ENCODE measurements at places on chromosomes 2 and 18. TPM values are rescaled to one million over a fixed set of nuclear protein-coding genes. Genes with fewer than 3 reads are reported as not detected.

PPM1G gene
- total RNA-seq: 122 TPM

TXNDC2 gene
- not detected for total RNA-seq

DAPL1 gene
- total RNA-seq: not detected

HDHD2 gene
- total RNA-seq: 43.6 TPM

CD8B2 gene
- 0.76 TPM for total RNA-seq

- no peak for DNase-seq
Measured at GRCh38 chr2:61855318-61855613, 1.4 kb upstream of the FAM161A start.

DNA sequence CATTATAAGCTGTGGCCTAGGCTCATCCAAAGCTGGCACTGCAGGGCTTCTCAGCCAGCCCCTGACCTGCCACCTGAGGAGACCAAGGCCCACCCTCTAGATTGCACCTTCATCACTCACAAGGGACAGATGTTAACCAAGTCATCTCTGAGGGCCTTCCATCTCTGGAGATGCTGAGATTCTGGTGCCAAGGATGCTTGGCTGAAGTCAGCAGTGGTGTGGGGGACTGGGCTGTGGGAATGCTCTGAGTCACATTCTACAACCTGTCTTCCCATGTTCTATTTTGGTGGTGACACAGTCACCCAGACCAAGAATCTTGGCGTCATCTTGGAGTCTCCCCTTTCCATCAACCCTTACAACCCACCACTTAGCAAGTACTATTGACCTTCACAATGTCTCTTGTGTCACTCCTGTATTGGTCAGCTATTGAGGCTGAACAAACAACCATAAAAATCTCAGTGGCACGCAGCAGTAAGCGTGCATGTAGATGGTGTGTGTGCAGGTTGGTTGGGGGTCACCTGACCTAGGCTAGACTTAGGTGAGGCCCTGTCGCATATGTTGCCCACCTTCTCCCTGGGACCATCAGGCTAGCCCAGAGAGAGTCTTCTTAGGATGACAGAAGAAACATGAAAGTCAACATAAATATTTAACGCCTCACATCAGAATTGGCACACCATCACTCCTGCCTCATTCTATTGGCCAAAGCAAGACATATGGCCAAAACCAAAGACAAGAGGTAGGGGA lies 135.0 kb downstream of the SMAD7 start:
- peak; percentile 52 for DNase-seq

DNA sequence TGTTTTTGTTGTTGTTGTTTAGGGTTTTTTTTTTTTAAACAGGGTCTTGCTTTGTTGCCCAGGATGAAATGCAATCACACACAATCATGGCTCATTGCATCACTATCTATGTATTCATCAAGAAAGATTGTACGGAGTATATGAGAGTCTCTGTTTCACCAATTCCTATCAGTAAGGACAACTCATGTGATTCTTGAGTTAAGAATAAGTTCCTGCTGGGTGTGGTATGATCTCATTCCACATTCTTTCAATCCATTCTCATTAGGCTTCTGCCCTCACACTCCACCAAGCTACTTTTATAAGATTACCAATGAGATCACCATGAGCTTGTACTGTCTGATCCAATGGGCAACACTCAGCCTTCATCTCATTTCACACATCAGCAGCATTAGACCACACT lies 9.1 kb upstream of the AP1S3 start:
- DNase-seq: no peak

- DNase-seq: peak; percentile 16
Measured at GRCh38 chr2:86790134-86790675, 508 bp downstream of the CD8A start.

DNA sequence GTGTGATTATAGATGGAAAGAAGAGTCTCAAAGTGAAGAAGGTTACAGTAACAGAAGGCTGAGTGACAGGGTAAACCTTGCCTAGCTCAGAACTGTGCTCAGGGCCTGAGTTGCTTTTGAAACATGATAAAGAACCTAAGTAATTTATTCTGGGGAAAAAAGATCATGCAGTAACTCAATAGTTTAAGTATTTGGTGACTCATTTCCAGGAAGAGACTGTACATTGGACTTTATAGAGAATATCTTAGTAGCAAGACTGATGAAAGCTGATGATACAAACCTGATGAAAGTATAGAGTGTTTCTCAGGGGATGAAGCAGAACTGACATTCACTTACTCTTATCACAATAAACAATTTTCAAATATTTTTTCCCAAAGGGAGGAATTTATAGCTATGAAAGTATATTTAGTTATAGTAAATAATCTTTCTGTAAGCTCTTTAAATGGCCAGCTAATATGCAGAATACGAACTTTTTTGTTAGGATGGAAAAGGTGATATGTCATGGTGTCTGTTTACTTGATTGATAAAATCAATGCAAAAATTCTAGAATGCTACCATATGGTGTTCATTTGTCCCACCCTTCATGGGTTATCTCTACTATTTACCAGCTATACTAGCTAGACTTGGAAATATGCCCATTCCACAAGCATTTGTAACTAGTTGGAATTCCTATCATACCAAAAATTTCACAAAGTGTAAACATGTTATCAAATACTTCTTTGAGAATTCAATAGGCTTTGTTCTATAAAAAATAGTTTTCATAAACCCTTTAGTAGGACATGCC lies 1265.5 kb upstream of the ACVR2A start:
- no peak for DNase-seq

GRCh38 chr2:231927566-231927890 lies 1.3 kb upstream of the NPPC start:
- DNase-seq: no peak

DNA sequence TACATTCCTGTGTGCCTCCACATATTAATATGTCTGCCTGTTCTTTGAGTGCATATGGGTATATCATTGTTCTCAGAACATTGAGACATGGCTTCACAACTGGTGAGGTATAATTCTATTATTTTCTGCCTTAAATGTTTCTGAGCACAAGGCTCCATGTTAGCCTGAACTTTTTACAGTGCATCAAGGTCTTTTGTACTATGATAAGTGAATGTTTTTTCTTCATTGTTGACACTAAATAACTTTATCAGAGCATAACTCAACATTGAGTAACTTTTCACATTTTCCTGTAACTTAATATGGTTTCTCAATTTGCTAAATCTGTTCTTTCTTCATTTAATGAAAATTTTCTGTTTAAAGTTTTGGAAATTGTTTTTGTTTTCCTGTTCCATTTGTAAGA lies 262.9 kb downstream of the HNMT start:
- DNase-seq: no peak

GRCh38 chr2:10333247-10333613 lies 30.5 kb downstream of the HPCAL1 start:
- no peak for DNase-seq

DNA sequence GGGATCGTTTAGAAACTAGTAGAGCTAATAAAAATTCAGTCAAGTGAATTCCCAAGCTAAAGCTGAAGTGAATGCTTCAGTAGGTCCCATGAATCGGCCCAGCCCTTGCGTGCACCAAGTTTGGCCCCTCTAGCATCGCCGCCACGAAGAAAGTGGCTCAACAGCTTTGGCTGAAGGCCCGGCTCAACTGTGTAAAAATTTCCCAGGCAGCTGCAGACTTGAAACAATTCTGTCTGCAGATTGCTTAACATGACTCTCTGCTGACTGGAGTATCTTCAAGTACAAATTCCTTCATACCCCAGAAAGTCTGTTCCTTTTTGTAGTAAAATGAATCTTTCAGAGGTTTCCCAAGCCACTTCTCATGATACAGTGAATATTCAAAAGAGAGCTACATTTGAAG lies 32.7 kb downstream of the ALMS1 start:
- DNase-seq: no peak

DNA sequence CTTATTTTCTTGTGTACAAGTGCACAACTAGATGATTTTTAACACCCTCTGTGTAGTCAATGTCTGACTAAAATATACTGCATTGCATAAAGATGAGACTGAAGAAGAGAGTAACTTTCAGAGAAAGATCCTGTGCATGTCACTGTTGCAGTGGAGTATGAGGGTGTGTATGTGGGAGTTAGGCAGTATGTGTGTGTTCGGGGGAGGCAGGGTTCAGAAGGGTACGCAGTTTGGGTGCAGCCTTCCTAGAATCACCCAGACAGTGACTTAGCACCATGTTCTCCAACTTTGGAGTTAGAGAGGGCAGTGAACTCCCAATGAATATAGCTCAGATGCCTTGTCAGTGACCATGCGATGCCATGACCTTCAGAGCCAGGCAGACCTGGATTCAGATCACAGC lies 84.6 kb downstream of the LRATD1 start:
- DNase-seq: no peak

GRCh38 chr18:39344487-39344886 lies 1778.9 kb upstream of the CELF4 start:
- DNase-seq: no peak

- DNase-seq: no peak
Measured at GRCh38 chr2:33042265-33042664, 95.5 kb downstream of the LTBP1 start.
